ENCODE measurements at places on chromosomes 2 and 18.

DNA sequence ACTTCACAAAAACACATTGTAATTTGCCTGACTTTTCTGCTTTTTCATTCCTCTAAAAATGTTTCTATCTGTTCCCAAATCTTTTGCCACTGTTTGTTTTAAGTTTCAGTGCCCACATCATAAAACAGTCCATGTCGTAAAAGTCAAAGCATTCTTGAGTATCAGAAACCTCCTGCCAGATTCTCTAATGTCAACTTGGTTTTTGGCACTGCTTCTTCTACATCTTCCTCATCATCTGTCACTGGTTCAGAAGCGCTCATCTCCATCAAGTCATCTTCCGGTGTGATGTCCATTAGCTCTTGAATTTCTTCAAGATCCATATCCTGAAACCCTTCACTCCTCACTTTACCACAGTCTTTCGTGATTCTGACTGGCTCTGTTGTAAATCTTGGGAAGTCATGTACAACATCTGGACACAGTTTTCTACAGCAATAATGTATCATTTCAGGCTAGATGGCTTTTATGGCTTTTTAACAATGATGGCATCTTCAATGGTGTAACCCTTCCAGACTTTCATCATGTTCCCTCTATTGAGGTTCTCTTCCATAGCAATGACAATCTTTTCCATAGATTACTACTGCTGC, 19.6 kb downstream of the CUL3 start:
- DNase-seq = no peak

DNA sequence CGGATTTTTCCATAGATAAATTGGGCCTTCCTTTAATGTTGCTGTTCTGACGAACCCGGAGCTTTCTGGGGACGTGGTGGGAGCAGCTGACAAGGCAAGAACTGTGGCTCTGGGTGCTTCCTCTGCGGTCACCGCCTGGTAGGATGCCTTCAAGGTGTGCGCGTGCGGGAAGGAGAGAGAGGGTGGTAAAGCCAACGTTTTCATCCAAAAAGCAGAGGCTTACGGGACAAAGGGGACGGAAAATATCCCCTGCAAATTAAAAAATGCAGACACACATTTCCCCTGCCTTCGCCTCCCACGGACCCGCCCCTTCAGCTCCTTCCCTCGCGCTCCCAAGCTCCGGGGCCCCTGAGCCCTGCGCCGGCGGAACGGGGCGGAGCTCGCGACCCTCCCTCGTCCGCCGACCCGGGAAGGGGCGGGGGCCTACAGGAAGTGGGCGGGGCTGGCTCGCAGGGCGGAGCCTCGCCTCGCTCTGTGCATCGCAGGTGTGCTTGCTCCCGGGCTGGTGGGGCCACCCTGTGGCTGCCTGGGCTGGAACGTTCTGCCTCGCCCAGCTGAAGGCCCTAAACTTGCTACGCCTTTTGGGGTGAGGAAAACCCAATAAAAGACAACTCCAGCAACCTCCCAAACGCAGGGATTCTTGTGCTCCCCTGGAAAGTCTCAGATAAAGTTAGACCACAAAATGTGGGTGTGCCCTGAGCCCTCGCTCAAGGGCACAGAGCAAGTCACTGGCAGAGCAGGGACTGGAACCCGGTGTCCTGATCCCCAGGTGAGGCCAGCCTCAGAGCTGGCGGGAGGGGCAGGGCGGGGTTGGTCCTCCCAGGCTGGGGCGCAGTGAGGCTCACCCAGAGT, 25.4 kb upstream of the SLC66A3 start:
- DNase-seq = peak; percentile 16

- DNase-seq = no peak
Measured at GRCh38 chr2:81672923-81673322, 1368.4 kb upstream of the LRRTM1 start.

DNA sequence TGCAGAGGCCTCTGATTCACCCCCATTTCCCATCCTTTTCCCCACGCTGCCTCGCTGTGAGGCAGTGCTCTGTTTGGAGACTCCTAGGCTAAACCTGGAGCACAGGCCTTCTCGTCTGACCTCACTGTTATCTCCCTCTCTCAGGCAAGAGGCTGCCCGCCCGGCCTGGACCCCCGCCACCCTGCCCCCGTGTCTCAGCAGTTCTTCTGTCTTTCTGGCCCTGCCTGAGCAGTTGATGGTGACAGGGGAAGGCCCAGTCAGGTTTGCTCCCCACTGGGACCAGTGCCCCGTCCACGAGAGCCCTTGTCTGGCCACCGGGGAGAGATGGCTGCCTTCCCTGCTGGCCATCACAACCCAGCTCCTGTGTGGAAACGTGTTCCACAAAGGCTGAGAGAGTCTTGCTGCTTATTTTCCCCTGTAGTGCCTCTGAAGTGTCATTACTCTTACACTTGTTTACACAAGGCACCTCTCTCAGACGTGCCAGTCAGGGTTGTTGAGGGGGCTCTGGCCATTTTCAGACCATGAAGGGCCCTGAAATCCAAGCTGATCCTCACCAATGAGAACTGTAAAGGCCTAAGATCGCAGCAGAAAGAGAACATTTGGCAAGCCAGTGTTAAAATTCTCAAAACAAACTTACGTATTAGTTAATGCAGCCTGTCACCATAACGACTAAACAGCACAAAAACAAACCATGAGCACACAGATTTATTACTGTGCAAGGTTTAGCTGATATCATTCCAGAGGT, 210.9 kb downstream of the NDUFA10 start:
- no peak for DNase-seq

GRCh38 chr2:182057002-182057401, 71.3 kb downstream of the PPP1R1C start:
- no peak for DNase-seq

- peak; percentile 12 for DNase-seq
Measured at GRCh38 chr2:23912054-23912453, 14.9 kb downstream of the ATAD2B start.

DNA sequence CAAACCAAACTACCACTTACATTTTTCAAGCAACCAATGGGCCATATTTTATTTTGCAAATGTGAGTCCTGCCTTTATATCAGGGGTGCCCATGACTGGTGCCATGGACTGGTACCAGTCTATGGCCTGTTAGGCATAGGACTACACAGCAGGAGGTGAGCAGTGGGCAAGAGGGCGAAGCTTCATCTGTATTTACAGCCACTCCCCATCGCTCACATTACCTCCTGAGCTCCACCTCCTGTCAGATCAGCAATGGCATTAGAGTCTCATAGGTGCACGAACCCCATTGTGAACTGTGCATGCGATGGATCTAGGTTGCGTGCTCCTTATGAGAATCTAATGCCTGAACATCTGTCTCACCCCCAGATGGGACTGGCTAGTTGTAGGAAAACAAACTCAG, 53.6 kb downstream of the CCDC68 start:
- no peak for DNase-seq

- DNase-seq = no peak
Measured at GRCh38 chr2:176039375-176039774, 37.3 kb upstream of the LNPK start.

DNA sequence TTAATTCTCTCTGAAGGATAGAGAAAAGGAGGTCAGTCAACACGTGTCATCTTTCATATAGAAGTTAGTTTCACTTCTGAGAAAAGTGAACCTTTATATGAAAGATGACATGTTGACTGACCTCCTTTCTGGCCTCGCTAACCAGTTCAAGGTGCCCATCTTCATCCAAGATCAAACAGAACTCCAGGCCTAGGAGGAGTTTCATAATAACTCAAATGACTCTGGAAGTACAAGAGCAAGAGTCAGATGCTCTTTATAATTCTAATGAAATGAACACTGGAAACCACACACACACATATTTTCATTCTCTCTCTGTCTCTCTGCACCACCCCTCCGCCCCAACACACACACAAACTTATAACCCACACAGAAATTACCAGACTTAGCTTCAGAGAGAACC, 16.3 kb downstream of the ANKRD44 start:
- no peak for DNase-seq

- no peak for DNase-seq
Measured at GRCh38 chr2:234462218-234462992, 34.5 kb downstream of the ARL4C start.

DNA sequence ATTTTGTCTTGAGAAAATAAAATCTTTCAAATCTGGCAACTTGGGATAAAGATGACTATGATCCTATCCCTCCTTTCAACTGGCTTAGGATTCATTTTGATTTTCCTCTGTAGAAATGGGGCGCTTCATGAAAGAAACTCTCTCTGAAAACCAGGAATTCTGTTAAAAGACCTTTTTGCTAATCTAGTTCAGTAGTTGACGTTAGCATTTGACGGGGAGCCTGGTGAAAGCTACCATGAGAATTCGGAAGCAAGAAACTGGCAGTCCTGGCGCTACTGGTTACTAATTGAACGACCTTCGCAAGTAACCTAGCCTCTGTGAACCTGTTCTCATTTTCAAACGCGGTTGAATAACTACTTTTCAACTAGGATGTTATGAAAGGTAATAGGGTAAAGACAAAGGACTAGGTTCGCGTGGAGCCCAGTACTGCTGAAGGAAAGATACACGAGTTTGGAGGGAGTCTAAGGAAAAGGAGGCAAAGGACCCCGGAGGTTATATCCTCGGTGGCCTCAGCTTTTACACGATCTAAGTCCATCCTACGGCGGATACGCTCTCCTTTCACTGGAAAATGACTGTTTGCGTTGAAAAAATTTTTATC, 604 bp upstream of the STK11IP start:
- no peak for DNase-seq

GRCh38 chr2:105611333-105611637, 133.4 kb upstream of the NCK2 start:
- no peak for DNase-seq

DNA sequence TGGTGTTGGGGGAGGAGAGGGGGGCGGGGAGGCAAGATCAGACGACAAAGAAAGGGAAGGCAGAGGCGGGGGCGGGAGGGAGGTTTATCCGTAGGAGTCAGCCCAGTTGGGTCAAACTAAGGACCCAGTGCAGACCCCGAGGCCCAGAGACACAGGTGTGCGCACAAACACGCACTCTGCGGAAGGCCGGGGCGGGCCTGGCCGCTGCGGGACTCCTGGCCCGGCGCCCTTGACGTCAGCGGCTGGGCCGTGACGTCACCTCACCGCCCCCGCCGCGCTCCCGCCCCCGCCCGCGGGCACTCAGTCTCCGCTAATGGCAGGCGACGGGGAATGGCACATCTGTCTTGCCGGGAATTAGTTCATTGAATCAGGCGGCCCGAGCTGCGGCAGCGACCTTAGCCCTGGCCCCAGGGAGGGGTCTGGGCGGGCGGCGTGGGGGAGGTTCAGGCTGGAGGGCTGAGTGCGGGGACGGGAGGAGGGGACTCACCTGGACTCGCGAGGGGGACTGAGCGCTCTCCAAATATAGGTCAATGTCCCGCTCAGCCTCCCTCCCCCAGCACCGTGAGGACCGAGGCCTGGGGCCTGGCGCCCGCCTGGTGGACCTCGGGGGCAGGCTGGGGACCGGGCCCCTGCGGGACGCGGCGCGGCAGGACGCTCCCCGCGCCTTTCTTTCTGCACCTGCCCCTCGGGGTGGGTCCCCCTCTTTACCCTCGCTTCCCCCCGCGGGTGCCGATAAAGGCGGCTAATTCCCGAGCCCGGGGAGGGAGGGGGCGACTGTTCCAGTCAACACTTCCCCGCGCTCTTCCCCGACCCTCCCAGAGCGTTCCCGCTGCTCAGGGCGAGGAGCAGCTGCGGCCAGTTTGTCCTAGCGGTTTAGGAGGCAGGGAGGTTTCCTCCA, 15.5 kb upstream of the ECEL1 start:
- no peak for DNase-seq

- DNase-seq = peak; percentile 45
Measured at GRCh38 chr2:88053296-88053695, 2.3 kb downstream of the KRCC1 start.

DNA sequence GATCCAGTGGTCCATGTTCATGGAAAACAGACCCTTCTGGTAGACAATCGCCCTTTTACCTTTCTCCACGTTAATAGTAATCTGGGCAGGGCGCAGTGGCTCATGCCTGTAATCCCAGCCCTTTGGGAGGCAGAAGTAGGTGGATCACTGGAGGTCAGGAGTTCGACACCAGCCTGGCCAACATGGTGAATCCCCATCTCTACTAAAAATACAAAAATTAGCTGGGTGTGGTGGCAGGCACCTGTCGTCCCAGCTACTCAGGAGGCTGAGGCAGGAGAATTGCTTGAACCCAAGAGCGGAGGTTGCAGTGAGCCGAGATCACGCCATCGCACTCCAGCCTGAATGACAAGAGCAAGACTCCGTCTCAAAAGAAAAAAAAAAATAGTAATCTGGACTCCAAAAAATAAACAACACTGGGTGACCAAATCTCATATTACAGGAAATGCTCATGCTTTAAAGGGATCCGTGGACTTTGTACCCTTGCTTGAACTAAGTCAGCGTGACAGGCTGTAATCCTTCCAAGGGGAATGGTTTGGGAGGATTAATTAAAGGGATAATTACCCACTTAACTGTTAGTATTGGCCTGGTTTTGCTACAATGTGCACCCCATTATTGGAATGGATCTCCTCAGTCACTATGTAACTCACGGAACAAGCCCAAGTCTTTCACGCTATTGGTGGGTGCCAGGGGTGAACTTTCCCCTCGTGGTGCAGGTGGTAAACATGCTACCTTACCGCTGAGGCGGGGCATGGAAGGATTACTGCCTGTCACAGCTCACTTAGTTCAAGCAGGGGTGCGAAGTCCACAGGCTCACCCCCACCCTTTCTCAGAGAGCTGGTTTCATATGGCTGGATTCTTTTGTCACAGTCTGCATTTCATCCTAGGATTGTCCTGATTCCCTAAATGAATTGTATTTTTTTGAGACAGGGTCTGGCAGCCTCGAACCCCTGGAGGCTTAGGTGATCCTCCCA, 36.7 kb downstream of the PROC start:
- DNase-seq = no peak

DNA sequence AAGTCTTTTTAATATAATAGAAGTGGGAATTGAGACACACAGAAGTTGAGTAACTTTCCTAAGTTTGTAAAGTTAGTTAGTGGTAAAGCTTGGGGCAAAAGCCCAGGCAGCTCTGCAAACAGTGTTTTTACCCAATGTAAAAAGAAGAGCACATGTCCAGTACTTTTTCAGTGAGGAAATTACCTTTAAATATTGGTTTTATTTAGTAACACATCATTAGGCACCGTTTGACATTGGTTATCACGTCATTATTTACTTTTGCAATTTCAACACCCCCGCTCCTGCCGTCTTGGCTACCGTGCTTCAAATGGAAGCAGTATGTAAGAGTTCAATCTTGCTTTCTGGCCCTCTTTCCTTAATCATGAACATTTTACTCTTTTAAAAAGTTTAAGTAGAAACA, 807.9 kb downstream of the EPHA4 start:
- DNase-seq = no peak

DNA sequence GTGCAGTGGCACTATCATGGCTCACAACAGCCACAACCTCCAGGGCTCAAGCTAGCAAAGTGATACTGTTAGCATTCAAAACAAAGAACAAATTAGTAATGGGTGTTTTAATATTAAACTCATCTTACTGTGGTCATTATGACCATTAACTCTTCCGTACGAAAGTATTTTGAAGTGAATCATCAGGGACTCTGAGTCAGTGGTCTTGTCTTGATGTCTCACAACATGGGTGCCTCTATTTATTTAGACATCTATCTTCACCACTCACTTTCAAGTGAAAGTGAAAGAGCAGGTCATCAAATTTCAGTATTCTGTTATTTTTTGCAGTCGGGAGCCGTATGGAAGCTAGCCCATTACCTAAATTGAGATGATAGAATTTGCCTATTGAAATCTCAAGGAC, 1118.2 kb downstream of the DPP10 start:
- no peak for DNase-seq

- DNase-seq = peak; percentile 45
Measured at GRCh38 chr2:183248866-183249567, 124.8 kb downstream of the NUP35 start.

- DNase-seq = no peak
Measured at GRCh38 chr18:13809043-13809430, 14.9 kb upstream of the MC5R start.

- peak; percentile 29 for DNase-seq
Measured at GRCh38 chr18:11289248-11289647, 139.9 kb upstream of the PIEZO2 start.

GRCh38 chr2:193332941-193333340, 1138.2 kb upstream of the TMEFF2 start:
- peak; percentile 65 for DNase-seq

All from fibroblast of upper back skin (primary cell).